ENCODE measurements at places on chromosomes 5 and 9. TPM values are rescaled to one million over a fixed set of nuclear protein-coding genes. Genes with fewer than 3 reads are reported as not detected.

Gene OGN
- 3.9 TPM for total RNA-seq

Gene FBP2
- not detected for total RNA-seq

Gene ITGA2
- 0.44 TPM for total RNA-seq

Gene RANBP3L
- 3.8 TPM for total RNA-seq

Gene HACD4
- total RNA-seq: 2.4 TPM

Gene HMMR
- 5.5 TPM for total RNA-seq

Gene TTF1
- total RNA-seq: 12.7 TPM

Gene MRPL22
- 35.8 TPM for total RNA-seq

Gene ANXA2R
- total RNA-seq: 5.3 TPM

DNA sequence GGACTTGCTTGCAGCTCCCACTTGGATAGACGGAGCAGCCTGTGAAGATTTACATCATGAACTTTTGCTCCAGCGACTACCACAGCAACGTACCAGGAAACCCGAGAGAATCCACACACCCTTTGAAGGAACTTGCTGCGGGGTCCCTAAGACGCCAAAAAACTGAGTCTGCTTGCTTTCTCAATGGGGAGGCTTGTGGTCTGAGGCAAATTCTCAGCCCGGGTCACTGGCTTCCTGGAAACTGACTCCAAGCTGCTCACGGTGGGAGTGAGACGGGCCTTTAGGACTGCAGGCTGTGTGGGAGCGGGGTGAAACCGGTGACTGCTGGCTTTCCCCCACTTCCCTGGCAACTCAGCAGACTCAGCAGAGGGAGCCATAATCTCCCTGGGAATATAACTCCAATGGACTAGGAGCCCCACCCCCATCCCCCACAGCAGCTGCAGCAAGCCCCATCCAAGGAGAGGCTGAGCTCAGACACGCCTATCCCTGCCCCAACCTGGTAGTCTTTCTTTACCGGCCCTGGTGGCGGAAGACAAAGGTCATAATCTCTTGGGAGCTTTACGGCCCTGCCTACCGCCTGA is 466.0 kb downstream of the CAAP1 start:
- DNase-seq: no peak
- H3K27ac ChIP-seq: no peak overlapping the region
- H3K27me3 ChIP-seq: peaks cover 32% of the 10 kb centered on the region
- H3K4me1 ChIP-seq: no peaks in the 10 kb centered on the region
- H3K36me3 ChIP-seq: no peaks in the 10 kb centered on the region

- H3K27me3 ChIP-seq: peaks cover 5% of the 10 kb centered on the region
- H3K27ac ChIP-seq: no peak overlapping the region
- no peak overlapping the region for H3K4me3 ChIP-seq
- no peak for DNase-seq
- H3K36me3 ChIP-seq: no peaks in the 10 kb centered on the region
- H3K4me1 ChIP-seq: peaks cover 25% of the 10 kb centered on the region
Observed at GRCh38 chr9:137057545-137057944, 3.7 kb upstream of the ENTPD2 start.

DNA sequence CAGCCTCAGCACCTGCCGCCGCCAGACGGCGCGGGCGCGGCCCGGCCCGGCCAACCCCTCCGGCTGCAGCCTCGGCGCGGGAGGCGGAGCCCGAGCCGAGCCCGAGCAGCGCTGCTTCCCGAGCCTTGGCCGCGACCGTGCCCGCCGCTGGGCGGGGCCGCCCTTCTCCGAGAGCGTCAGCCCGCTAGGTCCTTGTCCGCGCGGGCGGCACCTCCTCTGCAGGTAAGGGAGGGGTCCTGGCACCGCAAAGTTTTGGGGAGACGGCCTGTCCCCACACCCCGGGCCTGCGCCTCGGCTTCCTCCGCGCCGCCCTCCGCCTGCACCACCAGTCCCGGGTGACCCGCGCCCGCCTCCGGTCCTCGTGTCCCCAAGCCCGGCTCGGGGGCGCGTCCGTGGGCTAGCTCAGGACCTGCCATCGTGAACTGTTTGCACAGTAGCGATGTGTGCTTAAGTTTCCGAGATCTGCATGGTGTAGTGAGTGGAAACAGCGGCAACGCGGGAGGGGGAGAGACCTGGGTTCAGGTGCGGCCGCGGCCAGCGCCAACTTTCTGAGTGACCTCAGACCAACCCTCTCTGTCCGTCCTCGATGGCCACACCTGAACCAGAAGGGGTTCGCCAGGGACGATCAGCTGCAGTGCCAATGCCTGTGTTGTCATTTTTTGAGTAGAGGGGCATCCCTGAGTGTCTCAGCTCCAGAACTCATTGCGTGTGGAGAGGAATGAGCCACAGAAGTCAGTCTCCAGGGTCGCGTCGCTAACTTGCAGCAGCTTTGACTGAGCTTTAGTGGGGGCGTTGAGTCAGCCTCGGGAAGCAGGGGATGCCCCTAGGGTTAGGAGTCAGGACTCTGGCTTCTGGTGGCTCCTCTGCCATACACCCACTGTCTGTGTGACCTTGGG is at the start of gene FRMPD1:
Gene FRMPD1, plus strand, starts transcription at position 82 of the 896 bp plus-strand sequence. CDS start 41,688 bp downstream, outside the sequence.
- H3K27ac ChIP-seq: no peak within 1 kb of the TSS
- DNase-seq: no peak
- H3K4me3 ChIP-seq: peak within 1 kb of the TSS; percentile 67

GRCh38 chr9:89928106-89928505 is 323.3 kb downstream of the GADD45G start:
- no peaks in the 10 kb centered on the region for H3K36me3 ChIP-seq
- peaks cover 27% of the 10 kb centered on the region for H3K4me1 ChIP-seq
- peaks cover 6% of the 10 kb centered on the region for H3K27me3 ChIP-seq
- H3K27ac ChIP-seq: no peak overlapping the region
- H3K4me3 ChIP-seq: no peak overlapping the region
- peak; percentile 48 for DNase-seq

GRCh38 chr5:126948011-126948355 is 82.4 kb downstream of the MARCHF3 start:
- H3K27me3 ChIP-seq: no peaks in the 10 kb centered on the region
- no peak overlapping the region for H3K27ac ChIP-seq
- no peak for DNase-seq
- H3K4me3 ChIP-seq: no peak overlapping the region
- H3K4me1 ChIP-seq: peaks cover 13% of the 10 kb centered on the region

- peaks cover 70% of the 10 kb centered on the region for H3K4me1 ChIP-seq
- no peak for DNase-seq
- peak overlapping the region; percentile 89 for H3K27ac ChIP-seq
- peaks cover 11% of the 10 kb centered on the region for H3K36me3 ChIP-seq
Observed at GRCh38 chr9:94929369-94929756, 202.9 kb downstream of the AOPEP start.

DNA sequence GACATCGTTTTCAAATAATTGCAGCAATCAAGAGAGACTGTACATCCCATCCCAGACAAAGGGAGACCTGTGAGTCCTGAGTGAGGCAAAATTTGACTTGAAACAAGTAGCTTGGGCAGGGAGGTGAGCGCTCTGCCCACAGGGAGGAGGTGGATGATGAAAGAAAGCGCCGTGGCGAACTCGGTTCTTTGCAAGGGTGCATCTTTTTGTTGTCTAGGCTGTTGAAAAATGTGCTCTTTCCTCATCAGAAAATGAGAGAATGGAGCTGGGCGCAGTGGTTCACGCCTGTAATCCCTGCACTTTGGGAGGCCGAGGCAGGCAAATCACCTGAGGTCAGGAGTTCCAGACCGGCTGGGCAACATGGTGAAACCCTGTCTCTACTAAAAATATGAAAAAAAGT is 150.5 kb downstream of the GAPVD1 start:
- no peak for DNase-seq
- H3K27me3 ChIP-seq: no peaks in the 10 kb centered on the region
- H3K4me3 ChIP-seq: no peak overlapping the region
- H3K27ac ChIP-seq: no peak overlapping the region

DNA sequence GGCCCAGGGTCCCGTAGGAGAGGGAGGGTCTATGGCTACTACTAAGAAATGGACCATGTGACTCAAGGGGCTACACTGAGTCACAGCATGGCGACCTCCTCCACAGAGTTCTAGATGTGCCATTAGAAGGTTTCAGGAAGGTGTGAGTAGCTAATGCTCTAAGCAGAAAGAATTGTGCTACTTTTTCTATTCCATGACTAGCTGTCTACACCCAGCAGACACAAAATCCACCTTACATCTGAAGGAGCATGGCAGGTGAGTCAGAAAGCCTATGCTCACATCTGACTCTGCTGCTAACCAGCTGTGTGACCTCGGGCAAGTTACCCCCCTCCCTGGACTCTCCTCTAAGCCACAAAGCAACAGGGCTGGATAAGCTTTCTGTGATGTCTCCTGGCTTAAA is 14.4 kb upstream of the MEIKIN start:
- H3K4me1 ChIP-seq: no peaks in the 10 kb centered on the region
- DNase-seq: no peak
- no peaks in the 10 kb centered on the region for H3K36me3 ChIP-seq
- H3K27me3 ChIP-seq: peaks cover 14% of the 10 kb centered on the region

- H3K36me3 ChIP-seq: no peaks in the 10 kb centered on the region
- H3K4me3 ChIP-seq: no peak overlapping the region
- no peak for DNase-seq
- no peak overlapping the region for H3K27ac ChIP-seq
Observed at GRCh38 chr9:18745710-18746109, 271.8 kb downstream of the ADAMTSL1 start.

DNA sequence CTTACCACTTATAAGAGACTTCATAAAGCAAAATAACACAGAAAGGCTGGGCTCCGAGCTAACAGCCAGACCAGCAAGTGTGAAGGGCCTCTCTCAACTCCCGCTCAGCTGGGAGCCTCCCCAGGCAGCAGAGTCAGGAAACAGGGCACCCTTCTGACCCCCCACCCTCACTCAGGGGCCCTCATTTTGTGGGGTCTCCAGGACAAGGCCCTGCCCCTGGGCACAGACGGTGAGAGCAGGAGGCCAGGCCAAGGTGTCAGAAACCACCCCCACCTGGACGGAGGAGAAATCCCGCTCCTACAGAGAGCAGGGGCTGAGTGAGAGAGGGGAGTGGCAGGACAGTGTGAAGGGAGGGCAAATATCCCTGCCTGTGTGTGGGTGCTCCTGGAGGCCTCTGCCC is 135.8 kb upstream of the FOXD4L5 start:
- no peak overlapping the region for H3K27ac ChIP-seq
- peaks cover 3% of the 10 kb centered on the region for H3K36me3 ChIP-seq

GRCh38 chr9:120182011-120182410 is 398.0 kb downstream of the CDK5RAP2 start:
- H3K27ac ChIP-seq: no peak overlapping the region
- H3K4me1 ChIP-seq: no peaks in the 10 kb centered on the region
- H3K27me3 ChIP-seq: no peaks in the 10 kb centered on the region
- no peak for DNase-seq

DNA sequence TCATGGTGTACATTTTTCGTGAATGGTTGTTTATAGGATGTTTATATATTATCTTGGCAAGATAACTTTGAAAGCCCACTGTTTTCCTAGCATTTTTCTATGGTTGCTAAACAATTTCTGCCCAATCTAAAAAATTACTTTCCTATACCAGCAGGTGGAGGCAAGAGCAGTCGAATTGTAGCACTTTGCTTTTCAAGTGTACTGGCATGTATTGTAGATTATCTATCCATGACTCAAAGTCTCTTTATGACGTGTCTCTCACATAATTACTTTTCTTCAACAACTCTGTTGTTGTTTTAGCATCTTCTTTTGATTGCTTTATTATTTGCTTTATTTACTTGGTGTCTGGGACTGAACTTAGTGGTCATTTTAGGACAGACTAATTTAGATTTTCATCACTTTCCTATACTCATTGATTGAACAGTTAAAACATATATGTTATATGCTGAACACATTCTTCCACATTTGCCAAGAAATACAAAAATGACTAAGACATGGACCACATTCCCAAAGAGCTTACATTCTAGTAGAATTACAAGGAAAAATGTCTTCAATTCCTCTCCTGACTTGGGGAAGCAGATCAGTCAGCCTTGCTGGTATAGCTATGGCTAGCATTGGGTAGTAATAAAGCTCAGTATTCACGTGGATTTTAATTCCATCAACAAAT is 20.7 kb downstream of the NLN start:
- peaks cover 14% of the 10 kb centered on the region for H3K4me1 ChIP-seq
- no peak overlapping the region for H3K4me3 ChIP-seq
- H3K27me3 ChIP-seq: no peaks in the 10 kb centered on the region
- no peak for DNase-seq

DNA sequence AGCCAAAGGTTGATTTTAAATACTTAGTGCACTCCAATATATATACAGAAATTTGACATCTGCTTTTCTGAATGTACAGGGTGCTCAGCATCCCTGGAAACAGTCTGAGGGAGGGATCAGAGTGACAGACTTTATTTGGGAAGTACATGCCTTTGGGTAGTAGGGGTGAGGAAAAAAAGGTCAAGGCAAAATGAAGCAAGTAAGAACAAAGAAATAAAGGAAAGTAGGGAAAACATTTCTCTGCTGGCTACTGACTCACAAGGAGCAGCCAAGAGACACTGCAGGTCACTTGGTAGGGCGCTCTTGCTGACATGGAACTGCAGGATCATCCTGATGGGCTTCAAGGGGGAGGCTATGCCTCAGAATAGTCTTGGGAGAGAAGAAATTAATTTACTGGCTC is 380.9 kb downstream of the RAB3C start:
- H3K27ac ChIP-seq: no peak overlapping the region
- no peak for DNase-seq
- H3K36me3 ChIP-seq: no peaks in the 10 kb centered on the region
- H3K27me3 ChIP-seq: peaks cover 2% of the 10 kb centered on the region

GRCh38 chr5:159330131-159330800 is at the start of gene IL12B:
TSS of gene IL12B (minus strand) at chr5:159330487. CDS start at chr5:159326782, 3,705 bp downstream.
- DNase-seq: no peak
- peak within 1 kb of the TSS; percentile 74 for H3K4me3 ChIP-seq
- no peaks in the 10 kb centered on the region for H3K36me3 ChIP-seq
- peaks cover 29% of the 10 kb centered on the region for H3K27me3 ChIP-seq
- peaks cover 18% of the 10 kb centered on the region for H3K4me1 ChIP-seq
- no peak within 1 kb of the TSS for H3K27ac ChIP-seq

GRCh38 chr5:113615708-113616107 is 102.2 kb downstream of the YTHDC2 start:
- no peak overlapping the region for H3K4me3 ChIP-seq
- no peak overlapping the region for H3K27ac ChIP-seq
- no peaks in the 10 kb centered on the region for H3K4me1 ChIP-seq
- H3K27me3 ChIP-seq: peaks cover 19% of the 10 kb centered on the region
- no peak for DNase-seq

GRCh38 chr5:88685591-88686541 is 197.1 kb downstream of the MEF2C start:
- no peak overlapping the region for H3K27ac ChIP-seq
- H3K27me3 ChIP-seq: peaks cover 96% of the 10 kb centered on the region
- H3K4me1 ChIP-seq: peaks cover 18% of the 10 kb centered on the region
- H3K36me3 ChIP-seq: no peaks in the 10 kb centered on the region

Measured in osteocyte (in vitro differentiated cells).